ENCODE measurements at places on chromosomes 4 and X.

DNA sequence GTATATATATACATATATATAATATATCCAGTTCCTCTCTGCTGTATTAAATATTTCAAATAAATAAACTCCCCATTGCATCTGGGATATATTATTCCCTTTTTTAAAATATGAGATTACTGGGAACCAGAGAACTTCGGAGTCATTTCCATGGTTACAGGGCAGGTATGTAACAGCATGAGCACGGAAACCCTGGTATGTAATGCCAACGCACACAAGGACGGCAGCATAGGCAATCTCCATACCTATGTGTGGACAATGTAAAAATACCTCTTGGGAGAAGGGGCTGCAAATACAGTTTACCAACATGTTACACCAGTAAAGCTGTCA, 62.8 kb downstream of the NUDT10 start:
- DNase-seq, result no peak

GRCh38 chrX:109049416-109049815, 313.1 kb upstream of the IRS4 start:
- DNase-seq, result no peak

- no peak for DNase-seq
These were observed 77.6 kb downstream of the SLC16A2 start for GRCh38 chrX:74498924-74499323.

- no peak for DNase-seq
These were observed 737.8 kb upstream of the FRG1 start for GRCh38 chr4:189202869-189203271.

DNA sequence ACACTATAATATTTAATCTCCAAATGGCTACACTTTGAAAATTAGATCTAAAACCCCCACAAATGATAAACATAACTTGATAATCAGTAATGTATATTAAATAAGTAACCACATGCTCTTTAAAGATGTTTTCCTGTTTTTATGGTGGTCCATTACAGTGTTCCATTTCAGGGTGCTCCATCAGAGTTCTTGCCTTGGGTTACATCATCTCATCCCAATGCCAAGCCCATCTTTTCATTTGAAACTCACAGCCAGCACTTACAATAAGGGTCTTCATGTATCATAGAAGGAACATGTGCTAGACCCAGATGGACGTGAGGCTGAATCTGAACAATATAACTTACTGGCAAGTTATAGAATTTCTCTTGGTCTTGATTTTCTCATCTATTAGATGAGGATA, 10.5 kb upstream of the PAQR3 start:
- no peak for DNase-seq

DNA sequence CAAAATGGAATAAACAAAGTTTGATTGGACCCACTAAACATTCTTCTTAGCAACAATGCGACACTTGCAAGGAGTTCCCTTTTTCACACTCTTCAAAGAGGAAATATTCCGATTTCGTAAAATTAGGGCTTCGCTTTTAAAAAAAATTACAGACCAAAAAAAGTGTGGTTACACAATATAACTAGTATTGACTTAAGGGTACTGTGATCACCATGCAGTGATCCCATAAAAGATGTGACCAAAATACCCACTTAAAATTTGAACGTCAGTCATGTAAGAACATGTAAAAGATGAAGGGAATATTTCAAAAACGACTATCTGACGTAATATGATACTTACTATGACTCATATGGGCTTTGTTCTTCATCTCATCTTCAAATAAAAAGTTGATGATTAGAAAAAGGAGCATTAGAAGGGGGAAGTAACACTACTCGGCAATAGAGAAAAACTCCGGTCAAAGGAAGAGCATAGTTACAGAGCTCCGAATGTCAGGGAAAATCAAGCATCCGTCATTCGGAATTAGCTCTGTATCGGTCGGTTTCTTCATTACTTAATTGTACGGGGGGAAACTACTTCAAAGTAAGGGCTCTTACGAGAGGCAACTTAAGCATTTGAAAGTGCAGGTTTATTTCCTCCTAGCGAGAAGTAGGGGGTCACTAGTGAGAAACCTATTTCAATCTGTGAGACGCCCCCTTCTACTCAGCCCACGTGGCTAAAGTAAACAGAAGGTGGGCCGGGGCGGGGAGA, 1.3 kb upstream of the TET2 start:
- DNase-seq, result no peak

- DNase-seq, result no peak
These were observed 1.3 kb downstream of the NPY1R start for GRCh38 chr4:163330916-163331628.

- DNase-seq, result no peak
These were observed 15.3 kb downstream of the CCNG2 start for GRCh38 chr4:77172336-77172735.

GRCh38 chr4:74283614-74284013, 24.7 kb upstream of the EPGN start:
- DNase-seq, result no peak

- DNase-seq, result no peak
These were observed 8.5 kb downstream of the COL25A1 start for GRCh38 chr4:109294006-109294405.

DNA sequence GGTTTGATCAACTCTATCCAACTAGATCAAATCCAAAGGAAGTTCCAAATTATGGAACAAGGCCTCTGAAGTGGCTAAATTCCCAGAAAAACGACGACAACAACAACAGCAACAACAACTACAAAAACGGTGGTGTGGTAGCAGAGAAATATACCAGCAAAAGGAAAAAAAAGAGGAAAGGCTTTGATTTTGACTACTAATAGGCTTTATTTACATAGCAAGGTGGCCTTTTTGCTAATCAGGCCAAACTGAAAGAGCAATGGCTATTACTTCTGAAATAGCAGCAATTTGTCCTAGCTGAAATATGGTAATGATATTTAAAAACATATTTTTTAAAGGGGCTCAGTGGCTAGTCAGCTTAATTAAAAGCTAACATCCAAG, 40.8 kb upstream of the TMPRSS11E start:
- DNase-seq, result no peak

- no peak for DNase-seq
These were observed 200.4 kb upstream of the GYPA start for GRCh38 chr4:144340931-144341330.

DNA sequence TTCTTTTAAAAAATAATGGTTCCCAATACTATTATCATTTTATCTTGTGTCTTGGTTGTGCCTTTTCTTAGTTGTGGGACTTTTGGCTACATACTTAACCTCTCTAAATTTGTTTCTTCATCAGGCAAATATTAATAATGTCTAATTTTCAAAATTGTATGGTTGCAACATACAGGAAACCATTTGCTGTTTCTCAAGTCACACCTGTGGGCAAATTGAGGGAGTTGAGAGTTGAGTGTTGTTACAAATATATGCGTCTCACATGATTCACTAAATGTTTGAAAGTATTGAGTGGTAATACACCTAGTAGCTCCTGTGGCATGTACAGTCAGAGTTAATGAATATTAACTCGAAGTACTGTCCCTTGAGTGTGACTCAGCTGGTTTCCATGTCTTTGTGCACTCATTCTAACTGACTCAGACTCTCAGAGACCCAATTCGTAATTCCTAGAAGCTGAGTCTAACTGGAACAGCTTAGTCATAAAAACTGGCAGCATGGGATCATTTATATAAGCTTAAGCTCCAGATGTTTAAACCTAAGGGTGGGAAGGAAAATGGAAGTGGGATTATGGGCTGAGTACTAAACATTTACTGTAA, 802.4 kb downstream of the TRIML1 start:
- no peak for DNase-seq

DNA sequence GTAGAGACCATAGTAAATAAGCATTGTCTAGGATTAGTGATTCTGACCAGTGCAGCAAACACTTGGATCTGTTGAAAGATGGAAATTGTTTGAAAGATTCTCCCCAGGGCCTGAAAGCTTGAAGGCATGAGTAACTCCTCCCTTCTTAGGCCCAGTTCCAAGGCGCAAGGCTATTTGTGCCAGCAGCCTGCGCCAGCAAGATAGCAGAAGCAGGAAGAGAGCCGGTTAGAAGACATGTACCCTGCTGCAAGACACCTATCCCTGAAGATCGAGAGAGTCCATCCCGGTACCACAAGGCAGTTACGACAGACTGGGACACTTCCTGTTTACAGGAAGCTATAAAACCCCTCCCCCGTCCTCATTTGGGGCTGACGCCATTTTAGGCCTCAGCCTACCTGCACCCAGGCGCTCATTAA, 72.4 kb upstream of the JADE1 start:
- DNase-seq, result no peak

DNA sequence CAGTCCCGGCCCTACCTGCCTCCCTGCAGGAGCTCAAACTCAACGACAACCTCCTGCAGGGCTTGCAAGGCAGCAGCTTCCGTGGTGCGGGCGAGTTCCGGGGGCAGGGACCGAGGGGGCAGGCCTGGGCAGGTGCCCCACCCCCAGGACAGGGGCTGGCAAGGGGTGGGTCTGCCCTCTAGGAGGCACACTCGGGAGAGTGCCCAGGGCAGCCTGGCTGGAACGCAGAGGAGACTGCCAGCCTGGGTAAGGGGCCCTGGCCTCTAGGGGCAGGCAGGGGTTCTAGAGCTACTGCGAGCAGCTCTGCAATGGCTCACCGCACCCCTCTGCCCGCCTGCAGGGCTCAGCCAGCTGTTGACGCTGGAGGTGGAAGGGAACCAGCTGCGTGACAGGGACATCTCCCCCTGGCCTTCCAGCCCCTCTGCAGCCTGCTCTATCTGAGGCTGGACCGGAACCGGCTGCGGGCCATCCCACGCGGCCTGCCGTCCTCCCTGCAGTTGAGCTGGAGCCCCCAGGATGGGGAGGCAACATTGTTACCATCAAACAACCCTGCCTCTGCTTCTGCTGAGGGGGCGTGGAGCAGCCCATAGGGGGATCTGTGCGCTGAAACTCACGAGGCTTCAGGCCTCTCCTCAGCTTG, 12.1 kb upstream of the HAUS7 start:
- no peak for DNase-seq

- no peak for DNase-seq
These were observed 47.9 kb upstream of the GPR78 start for GRCh38 chr4:8532245-8532781.

GRCh38 chr4:100188829-100189228, 1.4 kb downstream of the DDIT4L start:
- DNase-seq, result no peak

DNA sequence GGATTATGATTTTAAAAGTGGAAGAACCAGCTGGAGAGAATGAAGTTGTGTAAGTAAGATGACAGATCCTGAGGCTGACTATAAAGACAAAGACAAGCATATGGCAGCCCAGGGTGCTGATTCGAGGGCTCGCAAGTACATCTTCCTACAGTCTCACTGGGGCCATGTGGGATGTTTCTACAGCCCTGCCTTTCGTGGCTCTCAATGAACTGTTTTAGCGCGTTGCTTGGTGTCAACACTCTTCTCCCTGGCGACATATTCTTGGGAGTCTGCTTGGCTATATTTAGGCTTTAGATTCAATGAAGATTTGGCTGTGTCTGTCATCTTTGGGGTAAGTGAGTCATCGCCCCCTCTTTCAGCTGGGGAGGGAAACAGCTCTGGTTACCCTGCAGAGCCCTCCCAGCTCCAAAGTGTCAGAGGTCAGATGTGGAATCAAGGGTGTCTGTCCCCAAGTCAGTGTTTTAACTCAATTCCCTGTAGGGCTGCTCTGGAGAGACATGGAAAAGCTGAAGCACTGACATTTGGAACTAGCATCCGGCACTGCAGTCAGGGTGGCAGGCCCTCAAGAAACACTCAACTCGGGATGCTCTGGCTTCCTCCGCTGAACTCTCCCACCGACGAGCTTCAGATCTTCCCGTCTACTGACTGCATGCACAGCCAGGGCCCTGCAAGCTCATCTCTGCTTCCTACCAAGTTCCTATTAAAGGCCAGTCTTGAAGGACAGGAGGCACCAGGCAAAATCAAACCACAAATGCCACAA, 65.7 kb downstream of the GATB start:
- DNase-seq, result no peak

DNA sequence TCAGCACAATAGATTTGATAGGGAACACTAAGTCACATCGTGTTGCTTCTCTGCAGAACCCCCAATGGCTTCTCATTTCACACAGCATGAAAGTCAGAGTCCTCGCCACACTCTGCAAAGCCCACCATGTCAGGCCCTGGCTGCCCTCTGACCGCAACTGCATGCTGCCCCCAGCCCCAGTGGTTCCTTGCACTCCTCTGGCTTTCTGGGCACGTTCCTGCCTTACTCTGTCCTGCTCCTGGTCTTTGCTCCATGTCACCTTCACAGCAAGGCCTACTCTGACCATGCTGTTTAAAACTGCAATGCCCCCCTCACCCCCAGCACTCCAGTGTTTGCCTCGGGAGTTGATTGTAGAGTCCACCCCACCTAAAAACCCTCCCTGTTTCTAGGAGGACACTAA, 78.1 kb downstream of the EVC start:
- no peak for DNase-seq

Data from stimulated activated naive CD4-positive, alpha-beta T cell treated with Interleukin-2 at 50 U/mL for 16 hours (primary cell).